ENCODE measurements at places on chromosomes 1 and 21. TPM values are rescaled to one million over a fixed set of nuclear protein-coding genes. Genes with fewer than 3 reads are reported as not detected.

Gene FLG2
- not detected for total RNA-seq

Gene KRTAP10-11
- total RNA-seq = not detected

Gene CD160
- not detected for total RNA-seq

Gene AUNIP
- 8.8 TPM for total RNA-seq

Gene KRTAP7-1
- total RNA-seq = not detected

Gene FCER1G
- not detected for total RNA-seq

Gene ZMYND12
- 0.29 TPM for total RNA-seq

Gene SPATA46
- not detected for total RNA-seq

Gene ITPKB
- 1.4 TPM for total RNA-seq

Gene TRIM67
- total RNA-seq = 0.07 TPM

Gene TNFRSF18
- not detected for total RNA-seq

Gene ARTN
- 10.7 TPM for total RNA-seq

Gene MMEL1
- total RNA-seq = 0.25 TPM

Gene ADCY10
- total RNA-seq = not detected

Gene RNF186
- not detected for total RNA-seq

Gene C1orf87
- not detected for total RNA-seq

Gene LCE1A
- total RNA-seq = not detected

Gene FCRLA
- total RNA-seq = 0.20 TPM

Gene PBX1
- total RNA-seq = 78.0 TPM

Gene SLC45A1
- 0.92 TPM for total RNA-seq

Gene PCP4
- total RNA-seq = not detected

Gene MYBPH
- total RNA-seq = not detected

Gene ATP6V0B
- 124 TPM for total RNA-seq

Gene ESRRG
- 0.05 TPM for total RNA-seq

Gene DCST1
- not detected for total RNA-seq

Gene FMO4
- total RNA-seq = 0.89 TPM

Gene PLCH2
- total RNA-seq = not detected

Gene FBXO2
- total RNA-seq = 0.50 TPM

Gene ELAPOR1
- total RNA-seq = 0.23 TPM

Gene TGFBR3
- total RNA-seq = 11.3 TPM

Gene TNFAIP8L2
- total RNA-seq = not detected

Gene SLC44A3
- 3.4 TPM for total RNA-seq

Gene TNNT2
- not detected for total RNA-seq

Measured in NCI-H460 (cell line).